ENCODE measurements at places on chromosomes 13 and 19.

DNA sequence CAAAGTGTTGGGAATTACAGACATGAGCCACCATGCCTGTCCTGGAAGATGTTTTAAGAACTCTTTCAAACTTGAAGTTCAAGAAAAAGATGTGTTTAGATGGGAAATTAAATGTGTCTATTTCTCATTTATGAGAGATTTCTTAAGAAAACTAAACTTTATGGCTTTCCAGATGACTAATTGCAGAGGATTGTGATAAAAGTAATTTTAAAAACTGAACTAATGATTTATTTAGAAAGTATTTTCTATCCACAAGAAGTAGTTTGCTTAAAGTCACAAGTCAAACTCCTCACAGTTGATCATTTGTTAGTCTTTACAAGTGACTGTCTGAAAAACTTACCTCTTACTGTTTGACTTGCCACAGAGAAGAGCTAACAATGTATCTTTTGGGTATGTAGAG lies 89.6 kb upstream of the SPRY2 start:
- H3K4me3 ChIP-seq, result no peak overlapping the region
- no peaks in the 10 kb centered on the region for H3K36me3 ChIP-seq
- 0 out of 2 replicates have a peak, but pooled peaks cover 8% of the 10 kb centered on the region for H3K4me1 ChIP-seq
- DNase-seq, result no peak
- H3K27me3 ChIP-seq, result no peaks in the 10 kb centered on the region

- no peak overlapping the region for H3K4me3 ChIP-seq
- no peaks in the 10 kb centered on the region for H3K27me3 ChIP-seq
- H3K27ac ChIP-seq, result no peak overlapping the region
- H3K4me1 ChIP-seq, result 0 out of 2 replicates have a peak, but pooled peaks cover 3% of the 10 kb centered on the region
- no peaks in the 10 kb centered on the region for H3K36me3 ChIP-seq
Measured at GRCh38 chr13:112062072-112062567, 4.8 kb upstream of the SOX1 start.

GRCh38 chr19:3507371-3508120 lies 1.4 kb downstream of the FZR1 start:
- H3K27ac ChIP-seq, result peak overlapping the region; percentile 84
- DNase-seq, result no peak
- H3K36me3 ChIP-seq, result peaks cover 1% of the 10 kb centered on the region
- H3K4me3 ChIP-seq, result peak overlapping the region; percentile 61
- H3K27me3 ChIP-seq, result no peaks in the 10 kb centered on the region

GRCh38 chr19:18593367-18594095 lies 4.9 kb downstream of the REX1BD start:
- H3K27me3 ChIP-seq, result no peaks in the 10 kb centered on the region
- DNase-seq, result no peak
- H3K4me3 ChIP-seq, result peak overlapping the region; percentile 42

DNA sequence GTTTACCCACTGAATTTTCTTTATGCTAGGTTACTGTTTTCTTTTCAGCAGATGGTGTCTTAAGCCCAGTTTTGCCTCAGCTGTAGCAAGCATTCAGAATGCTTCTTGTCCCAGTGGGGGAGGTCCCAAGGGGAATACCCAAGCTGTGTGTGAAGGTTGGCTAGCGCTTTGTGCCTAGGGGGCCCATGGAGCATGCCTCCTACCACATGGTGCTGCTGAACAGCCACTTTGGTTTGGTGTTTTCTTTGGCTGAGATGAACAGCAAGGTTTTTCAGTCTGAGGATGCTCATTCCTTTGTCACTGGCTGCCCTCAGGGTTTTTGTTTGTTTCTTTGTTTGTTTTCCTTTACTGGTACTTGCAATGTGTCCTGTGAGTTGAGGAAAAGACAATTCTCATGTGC lies 99.0 kb downstream of the PCDH20 start:
- no peaks in the 10 kb centered on the region for H3K27me3 ChIP-seq
- no peak overlapping the region for H3K27ac ChIP-seq
- H3K36me3 ChIP-seq, result no peaks in the 10 kb centered on the region
- no peak overlapping the region for H3K4me3 ChIP-seq

DNA sequence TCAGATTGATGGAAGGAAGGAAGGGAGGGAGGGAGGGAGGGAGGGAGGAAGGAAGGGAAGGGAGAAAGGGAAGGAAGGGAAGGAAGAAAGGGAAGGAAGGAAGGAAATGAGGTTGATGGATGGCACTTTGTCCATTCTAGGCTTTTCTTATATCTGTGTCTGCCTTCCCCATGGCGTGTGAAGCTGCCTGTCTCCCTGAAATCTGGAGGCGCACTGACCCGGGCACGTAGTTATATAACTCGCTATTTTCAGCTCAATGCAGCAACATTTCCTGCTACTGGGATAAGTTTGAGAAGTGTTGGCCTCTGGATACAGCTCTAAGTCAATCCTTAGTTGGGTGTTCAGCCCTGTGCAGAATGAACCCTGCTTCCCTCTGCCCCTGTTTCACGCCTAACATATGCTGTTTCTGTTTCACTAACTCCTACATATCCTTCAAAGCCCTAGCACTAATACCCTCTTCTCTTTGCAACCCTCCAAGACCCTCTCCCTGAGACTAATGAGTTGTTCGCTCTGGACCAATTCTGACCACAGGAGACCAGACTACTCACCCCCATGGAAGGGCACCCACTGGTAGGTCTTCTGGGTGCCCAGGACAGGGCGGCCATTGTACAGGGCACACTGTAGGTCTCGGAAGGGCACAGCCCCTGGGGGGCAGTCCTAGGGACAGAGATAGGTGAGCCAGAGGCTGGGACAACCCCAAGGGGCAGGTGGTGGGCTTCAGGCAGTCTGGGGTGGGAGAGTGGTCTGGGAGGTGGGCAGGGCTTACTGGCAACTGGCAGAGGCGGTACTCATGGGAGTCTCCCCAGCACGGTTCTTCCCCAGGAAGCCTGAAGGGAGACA lies 3.0 kb downstream of the ADAMTSL5 start:
- H3K4me3 ChIP-seq, result no peak overlapping the region
- peaks cover 34% of the 10 kb centered on the region for H3K4me1 ChIP-seq
- DNase-seq, result peak; percentile 30
- no peaks in the 10 kb centered on the region for H3K27me3 ChIP-seq

DNA sequence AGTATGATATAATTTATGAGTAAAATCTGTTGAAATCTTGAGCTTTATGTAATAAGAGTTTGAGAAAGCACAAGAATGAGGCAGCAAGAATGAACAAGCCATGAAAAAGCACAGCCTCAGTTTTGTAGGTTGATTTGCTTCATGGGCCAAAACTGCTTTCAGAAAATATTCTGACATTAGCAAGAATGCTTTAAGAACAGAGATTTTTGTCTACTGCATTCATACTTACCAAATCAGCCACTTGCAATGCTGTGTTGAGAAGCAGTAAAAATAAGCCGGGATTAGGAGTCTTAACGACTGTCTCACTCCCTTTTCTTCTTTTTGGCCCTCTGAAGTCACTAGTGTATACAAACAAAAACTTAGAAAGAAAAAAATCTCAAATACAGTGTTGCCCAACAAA lies 114.5 kb downstream of the POSTN start:
- H3K36me3 ChIP-seq, result no peaks in the 10 kb centered on the region
- no peaks in the 10 kb centered on the region for H3K27me3 ChIP-seq
- H3K27ac ChIP-seq, result no peak overlapping the region
- no peak overlapping the region for H3K4me3 ChIP-seq

DNA sequence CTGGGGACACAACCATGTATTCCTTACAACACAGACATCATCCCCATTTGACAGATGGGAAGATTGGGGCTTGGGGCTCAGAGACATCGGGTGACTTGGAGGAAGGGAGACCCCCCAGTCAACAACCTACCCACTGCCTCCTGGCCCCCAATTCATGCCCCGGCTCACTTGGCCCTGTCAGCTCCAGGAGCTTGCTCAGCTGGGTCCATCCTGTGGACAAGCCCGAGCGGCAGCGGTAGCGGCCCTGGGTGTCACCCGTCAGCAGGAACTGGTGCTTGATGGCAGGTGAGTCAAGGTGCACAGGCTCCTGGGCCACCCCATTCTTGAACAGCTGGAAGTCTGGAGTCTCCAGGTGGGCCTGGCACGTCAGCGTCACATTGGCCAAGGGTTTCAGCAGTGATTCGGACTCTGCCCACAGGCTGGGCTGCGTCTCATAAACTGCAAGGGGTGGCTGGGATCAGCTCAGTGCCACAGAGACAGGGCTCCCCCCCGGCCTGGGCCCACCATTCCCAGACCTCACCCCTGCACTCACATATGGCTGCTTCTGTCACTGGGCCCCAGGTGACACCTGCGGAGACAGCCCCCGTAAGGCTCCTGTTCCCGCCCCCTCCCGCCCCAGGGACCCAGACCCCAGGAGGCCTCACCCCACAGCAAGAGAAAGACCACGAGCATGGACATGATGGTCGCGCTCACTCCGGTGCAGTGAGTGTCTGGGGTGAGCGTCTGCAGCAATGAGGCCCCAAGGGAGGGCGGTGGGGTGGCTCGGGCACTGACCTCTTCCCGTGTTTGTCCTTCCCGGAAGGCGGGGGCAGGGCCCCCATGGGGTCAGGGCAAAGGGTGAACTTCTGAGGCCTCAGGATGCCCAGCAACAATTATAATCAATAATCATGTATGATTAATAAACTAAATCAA lies at the start of gene A1BG:
Gene A1BG (minus strand): TSS at position 733 of the 912 bp plus-strand sequence. CDS start 55 bp downstream, at position 678.
- H3K27ac ChIP-seq, result no peak within 1 kb of the TSS
- no peaks in the 10 kb centered on the region for H3K36me3 ChIP-seq
- no peaks in the 10 kb centered on the region for H3K27me3 ChIP-seq

All from Caco-2 (cell line).